Smooth muscle cell of trachea (primary cell): ENCODE measurements at places on chromosomes 7 and 10. TPM values are rescaled to one million over a fixed set of nuclear protein-coding genes. Genes with fewer than 3 reads are reported as not detected.

Gene PRKCQ
- 0.17 TPM in 1 of 2 replicates, not detected in the other for total RNA-seq

Gene STEAP2
- 37.7 and 48.5 TPM in 2 replicates for total RNA-seq

Gene ATOH7
- total RNA-seq, result 0.17 TPM in 1 of 2 replicates, not detected in the other

Gene LIPF
- total RNA-seq, result 0.29 TPM in 1 of 2 replicates, not detected in the other

Gene PIP
- not detected in 2 replicates for total RNA-seq

Gene LBX1
- total RNA-seq, result not detected in 2 replicates

Gene PKD2L1
- total RNA-seq, result not detected in 2 replicates

Gene ANKRD26
- 7.6 and 13.5 TPM in 2 replicates for total RNA-seq

Gene CTAGE4
- 1.3 and 2.0 TPM in 2 replicates for total RNA-seq

Gene PIK3CG
- total RNA-seq, result under 0.01 TPM in 1 of 2 replicates, not detected in the other

Gene OR9A2
- not detected in 2 replicates for total RNA-seq

Gene HPSE2
- total RNA-seq, result not detected in 2 replicates

Gene MBL2
- not detected in 2 replicates for total RNA-seq

Gene TSPAN33
- 0.15 and 0.17 TPM in 2 replicates for total RNA-seq

Gene PLAU
- 67.8 and 114 TPM in 2 replicates for total RNA-seq

Gene ARHGEF5
- 3.3 and 4.5 TPM in 2 replicates for total RNA-seq

Gene FAM24A
- total RNA-seq, result not detected in 2 replicates

Gene MTPN
- 134 and 156 TPM in 2 replicates for total RNA-seq

Gene EBF3
- total RNA-seq, result 9.9 and 16.5 TPM in 2 replicates

Gene GARIN1A
- 1.5 TPM in 2 replicates for total RNA-seq

Gene CLDN3
- total RNA-seq, result 0.33 TPM in 1 of 2 replicates, not detected in the other

Gene DRGX
- total RNA-seq, result not detected in 2 replicates

Gene IL15RA
- 3.5 and 13.7 TPM in 2 replicates for total RNA-seq

Gene ACTL6B
- not detected in 2 replicates for total RNA-seq

Gene CCDC146
- 2.2 and 3.6 TPM in 2 replicates for total RNA-seq

Gene GFRA1
- 0.15 and 0.50 TPM in 2 replicates for total RNA-seq

Gene CPEB3
- total RNA-seq, result 0.66 and 0.73 TPM in 2 replicates

Gene SKAP2
- total RNA-seq, result 9.9 and 15.3 TPM in 2 replicates

Gene WNT8B
- total RNA-seq, result not detected in 2 replicates

Gene HPS1
- total RNA-seq, result 38.0 and 62.9 TPM in 2 replicates

Gene MEPCE
- 31.6 and 38.2 TPM in 2 replicates for total RNA-seq

Gene CRTAC1
- total RNA-seq, result not detected in 2 replicates

Gene SPDYE2
- total RNA-seq, result not detected in 2 replicates

Gene COL13A1
- total RNA-seq, result 17.2 and 21.5 TPM in 2 replicates

Gene NPM3
- total RNA-seq, result 68.0 and 146 TPM in 2 replicates

Gene PARD3
- total RNA-seq, result 36.8 and 44.8 TPM in 2 replicates

Gene SFRP4
- 1.7 and 8.1 TPM in 2 replicates for total RNA-seq

Gene CCDC3
- under 0.01 TPM in 1 of 2 replicates, not detected in the other for total RNA-seq

Gene HTR7
- total RNA-seq, result 0.58 and 0.83 TPM in 2 replicates

Gene RPEL1
- under 0.01 and 0.15 TPM in 2 replicates for total RNA-seq

Gene ITGB8
- total RNA-seq, result 25.0 and 56.9 TPM in 2 replicates

Gene RAMP3
- 0.58 and 1.8 TPM in 2 replicates for total RNA-seq

Gene CYP2C9
- total RNA-seq, result not detected in 2 replicates

Gene PPP1R3C
- 65.9 and 200 TPM in 2 replicates for total RNA-seq

Gene PTPN20
- 0.33 and 0.73 TPM in 2 replicates for total RNA-seq

Gene TBXAS1
- total RNA-seq, result 1.2 TPM in 2 replicates

Gene BTBD16
- total RNA-seq, result 0.15 TPM in 1 of 2 replicates, not detected in the other

Gene CABCOCO1
- 0.33 and 1.7 TPM in 2 replicates for total RNA-seq

Gene JAKMIP3
- under 0.01 and 0.17 TPM in 2 replicates for total RNA-seq

Gene PAPOLB
- total RNA-seq, result under 0.01 and 0.15 TPM in 2 replicates

Gene ANKRD61
- not detected in 2 replicates for total RNA-seq

Gene CACNB2
- total RNA-seq, result 1.2 and 1.6 TPM in 2 replicates

Gene HABP2
- total RNA-seq, result not detected in 2 replicates

Gene PNLIP
- total RNA-seq, result not detected in 2 replicates

Gene CYP26A1
- total RNA-seq, result not detected in 2 replicates

Gene KCP
- under 0.01 and 0.66 TPM in 2 replicates for total RNA-seq
